Tracheal epithelial cell (primary cell): ENCODE measurements at places on chromosomes 3 and 15. TPM values are rescaled to one million over a fixed set of nuclear protein-coding genes. Genes with fewer than 3 reads are reported as not detected.

Gene HSPBAP1
- 10.1 and 14.1 TPM in 2 replicates for total RNA-seq

Gene GANC
- total RNA-seq: 20.5 and 23.9 TPM in 2 replicates

Gene SEMA5B
- total RNA-seq: 0.21 and 3.4 TPM in 2 replicates

Gene MST1R
- 8.7 and 29.2 TPM in 2 replicates for total RNA-seq

Gene SHC4
- 1.5 and 1.9 TPM in 2 replicates for total RNA-seq

Gene SLC22A13
- total RNA-seq: 0.24 and 0.64 TPM in 2 replicates

Gene OR5K4
- not detected in 2 replicates for total RNA-seq

Gene CNOT10
- 19.3 and 24.5 TPM in 2 replicates for total RNA-seq

Gene WWTR1
- total RNA-seq: 9.2 and 36.9 TPM in 2 replicates

Gene SMCO1
- 0.24 TPM in 1 of 2 replicates, not detected in the other for total RNA-seq

Gene TMOD3
- total RNA-seq: 72.8 and 81.4 TPM in 2 replicates

Gene MINAR1
- total RNA-seq: 0.24 and 0.64 TPM in 2 replicates

Gene LSAMP
- total RNA-seq: under 0.01 TPM in 1 of 2 replicates, not detected in the other

Gene ZCWPW2
- 0.21 and 0.24 TPM in 2 replicates for total RNA-seq

Gene AHSG
- not detected in 2 replicates for total RNA-seq

Gene PAQR9
- total RNA-seq: not detected in 2 replicates

Gene DNAJB8
- not detected in 2 replicates for total RNA-seq

Gene KLHL24
- total RNA-seq: 59.0 and 102 TPM in 2 replicates

Gene HDDC3
- 19.3 and 26.6 TPM in 2 replicates for total RNA-seq

Gene WDR93
- not detected in 2 replicates for total RNA-seq

Gene COL8A1
- 3.8 and 41.4 TPM in 2 replicates for total RNA-seq

Gene GUCA1C
- total RNA-seq: not detected in 2 replicates

Gene FANCD2OS
- total RNA-seq: not detected in 2 replicates
